ENCODE measurements at places on chromosomes 11 and 22. TPM values are rescaled to one million over a fixed set of nuclear protein-coding genes. Genes with fewer than 3 reads are reported as not detected.

DNA sequence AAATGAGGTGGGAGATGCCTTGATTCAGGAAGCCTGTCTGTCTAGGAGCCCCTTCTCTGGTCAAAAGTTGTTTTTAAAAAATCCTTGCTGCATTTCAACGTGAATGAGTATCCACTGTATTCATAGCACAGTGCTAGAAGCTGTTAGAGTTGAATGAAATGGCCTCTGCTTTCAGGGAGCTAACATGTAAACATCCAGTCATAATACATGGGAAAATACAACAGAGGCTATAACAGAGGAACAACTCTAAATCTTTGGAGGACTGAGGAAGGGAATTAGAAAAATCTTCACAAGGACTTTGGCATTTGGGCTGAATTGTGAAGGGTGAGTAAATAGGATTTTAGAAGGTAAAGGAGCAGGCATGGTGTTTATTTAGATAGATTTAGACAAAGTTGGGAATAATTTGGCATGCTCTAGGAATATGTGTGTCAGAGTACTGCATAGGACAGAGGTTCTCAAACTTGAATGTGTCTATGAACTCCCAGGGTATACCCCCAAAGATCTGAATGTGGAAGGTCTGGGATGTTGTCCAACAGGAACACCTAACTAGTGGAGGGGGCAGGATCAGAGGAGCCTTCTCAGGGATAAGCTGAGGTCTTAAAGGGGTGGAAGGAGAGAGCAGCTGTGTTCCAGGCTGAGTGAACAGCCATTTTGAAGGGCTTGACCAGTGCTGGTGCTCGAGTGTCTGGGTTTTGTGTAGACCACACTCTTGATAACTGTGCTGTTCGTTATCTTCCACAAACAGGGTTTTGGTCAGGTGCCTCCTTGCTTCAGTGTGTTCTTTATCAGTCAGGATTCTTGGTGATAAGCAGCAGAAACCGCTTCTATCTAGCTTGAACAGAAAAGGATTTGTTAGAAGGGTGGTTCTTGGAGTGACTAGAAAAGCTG, 12.7 kb downstream of the SREBF2 start:
- no peak for ATAC-seq

DNA sequence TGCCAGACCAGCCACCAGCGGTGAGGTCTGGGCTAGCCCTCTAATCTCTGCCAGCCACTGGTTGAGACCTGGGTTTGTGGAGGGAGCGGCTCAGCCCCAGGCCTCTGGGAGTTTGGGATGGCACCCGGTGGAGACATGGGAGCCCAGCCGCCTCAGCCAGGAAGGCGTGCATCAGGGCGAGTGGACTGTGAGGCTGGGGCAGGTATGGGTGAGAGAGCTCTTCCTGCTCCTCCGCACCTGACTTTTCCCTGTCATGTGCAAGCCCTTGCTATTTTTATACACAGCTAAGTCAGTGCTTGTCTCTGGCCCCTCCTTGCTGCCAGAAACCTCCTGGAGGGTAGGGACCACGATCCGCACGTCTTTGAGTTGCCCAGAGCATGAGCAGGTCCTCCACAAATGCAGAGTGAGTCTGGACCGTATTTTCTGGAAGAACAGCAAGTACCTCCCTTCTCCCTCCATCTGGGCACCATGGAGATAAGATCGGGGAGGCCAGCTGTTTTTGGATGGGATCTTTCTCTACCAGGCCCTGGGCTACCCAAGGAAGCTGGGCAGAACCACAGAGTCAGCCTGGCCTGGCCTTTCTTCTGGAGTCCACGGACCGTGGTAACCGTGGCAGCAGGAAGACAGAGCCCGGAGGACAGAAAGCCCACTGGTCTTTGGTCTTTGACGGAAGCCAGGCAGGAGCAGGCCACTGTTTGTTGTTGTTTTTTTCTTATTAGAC, 53.3 kb downstream of the IGLL1 start:
- ATAC-seq = no peak

DNA sequence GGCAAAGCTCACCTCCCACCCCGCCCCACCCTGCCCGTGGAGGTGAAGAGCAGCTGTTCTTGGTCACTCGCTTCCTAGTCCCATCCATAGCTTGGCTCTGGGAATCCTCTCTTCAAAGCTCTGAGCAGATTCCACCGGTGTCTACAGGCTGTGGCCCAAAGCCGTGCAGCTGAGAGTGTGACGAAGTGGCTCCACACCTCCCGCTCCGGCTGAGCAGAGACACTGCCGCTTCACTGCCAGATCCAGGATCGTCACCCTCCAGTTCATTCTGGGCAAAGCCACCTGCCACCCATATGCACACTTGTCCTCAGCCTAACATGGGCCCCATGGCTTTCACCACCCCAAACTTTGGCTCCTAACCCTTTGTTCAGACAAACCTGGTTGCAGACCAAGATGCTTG, 532.9 kb upstream of the B3GAT1 start:
- no peak for ATAC-seq

- ATAC-seq = no peak
Observed at GRCh38 chr11:67120456-67120855, 1.4 kb downstream of the KDM2A start.

DNA sequence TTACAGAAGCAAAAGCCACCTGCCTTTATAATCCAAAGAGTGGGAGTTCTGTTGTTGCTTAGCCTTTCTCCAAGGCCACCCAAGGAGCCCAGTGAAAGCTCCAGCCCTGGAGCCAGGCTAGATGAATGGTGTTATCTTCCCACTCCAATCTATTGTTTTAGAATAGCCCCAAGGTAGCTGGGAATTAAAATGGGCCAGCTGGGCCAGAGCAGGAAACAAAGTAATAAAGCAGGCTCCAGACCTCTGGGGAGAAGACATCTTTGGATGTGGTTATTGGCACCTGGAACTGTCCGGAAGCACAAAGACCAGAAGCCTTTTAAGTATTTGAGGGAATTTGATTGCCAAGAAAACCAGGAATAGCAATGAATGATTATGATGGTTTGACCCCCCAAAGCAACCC, 8.8 kb downstream of the C11orf96 start:
- no peak for ATAC-seq

DNA sequence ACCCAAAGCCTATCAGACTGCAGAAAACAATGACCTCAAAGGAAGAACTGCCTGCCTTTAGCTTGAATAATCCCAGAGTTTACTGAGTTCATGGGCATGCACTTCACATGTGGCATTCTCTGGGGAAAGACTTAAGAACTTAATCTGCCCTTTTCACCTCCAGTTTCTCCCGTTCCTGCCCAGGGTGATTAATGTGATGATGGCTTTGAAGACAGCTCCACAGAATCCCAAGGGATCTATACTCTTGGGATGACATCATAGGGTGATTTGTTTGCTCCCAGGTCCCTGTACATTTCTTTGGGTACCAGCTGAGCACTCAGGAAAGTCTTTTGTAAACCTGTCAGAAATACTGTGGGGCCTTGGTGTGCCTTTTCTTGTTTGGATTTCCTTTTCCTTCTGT, 14.0 kb downstream of the FJX1 start:
- no peak for ATAC-seq

GRCh38 chr11:44709966-44710365, 16.8 kb upstream of the TSPAN18 start:
- no peak for ATAC-seq

DNA sequence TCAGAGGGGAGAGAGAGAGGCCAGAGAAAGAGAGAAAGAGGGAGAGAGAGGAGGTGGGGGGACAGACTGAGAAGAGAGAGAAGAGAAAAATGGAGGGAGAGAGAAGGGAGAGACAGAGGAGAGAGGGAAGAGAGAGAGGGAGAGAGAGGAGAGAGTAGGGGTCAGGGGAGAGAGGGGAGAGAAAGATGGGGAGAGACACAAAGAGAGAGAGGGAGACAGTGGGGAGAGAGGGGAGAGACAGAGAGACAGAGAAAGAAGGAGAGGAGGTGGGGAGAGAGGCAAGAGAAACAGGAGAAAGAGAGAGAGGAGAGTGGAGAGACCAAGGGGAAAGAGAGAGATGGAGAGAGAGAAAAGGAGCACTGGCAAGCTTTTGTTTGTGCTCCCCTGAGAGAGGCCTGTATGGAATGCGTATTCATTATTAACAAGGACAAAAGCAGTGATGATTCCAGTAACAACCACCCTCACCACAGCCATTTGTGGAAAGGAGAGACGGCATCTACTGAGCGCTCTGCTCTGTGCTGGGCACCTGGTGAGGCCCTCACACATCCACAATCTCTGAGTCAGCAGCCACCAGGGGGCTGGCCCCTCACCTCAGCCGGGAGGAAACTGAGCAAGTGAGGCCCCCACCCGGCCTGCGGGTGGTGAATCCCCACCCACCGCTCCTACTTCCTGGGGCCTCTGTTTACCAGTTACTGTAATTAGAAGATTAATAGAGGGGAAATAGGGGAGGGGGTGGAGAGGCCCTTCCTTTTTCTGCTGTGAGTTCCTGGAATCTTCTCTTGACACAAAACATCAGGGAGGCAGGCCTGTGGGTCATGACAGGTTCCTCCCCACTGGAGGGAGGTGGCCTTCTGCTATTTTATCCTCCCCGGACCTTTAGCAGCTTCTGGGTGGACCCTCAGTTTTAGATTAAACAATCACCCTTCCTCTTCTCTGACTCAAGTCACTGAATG, 14.6 kb upstream of the MIAT start:
- peak; percentile 95 for ATAC-seq

DNA sequence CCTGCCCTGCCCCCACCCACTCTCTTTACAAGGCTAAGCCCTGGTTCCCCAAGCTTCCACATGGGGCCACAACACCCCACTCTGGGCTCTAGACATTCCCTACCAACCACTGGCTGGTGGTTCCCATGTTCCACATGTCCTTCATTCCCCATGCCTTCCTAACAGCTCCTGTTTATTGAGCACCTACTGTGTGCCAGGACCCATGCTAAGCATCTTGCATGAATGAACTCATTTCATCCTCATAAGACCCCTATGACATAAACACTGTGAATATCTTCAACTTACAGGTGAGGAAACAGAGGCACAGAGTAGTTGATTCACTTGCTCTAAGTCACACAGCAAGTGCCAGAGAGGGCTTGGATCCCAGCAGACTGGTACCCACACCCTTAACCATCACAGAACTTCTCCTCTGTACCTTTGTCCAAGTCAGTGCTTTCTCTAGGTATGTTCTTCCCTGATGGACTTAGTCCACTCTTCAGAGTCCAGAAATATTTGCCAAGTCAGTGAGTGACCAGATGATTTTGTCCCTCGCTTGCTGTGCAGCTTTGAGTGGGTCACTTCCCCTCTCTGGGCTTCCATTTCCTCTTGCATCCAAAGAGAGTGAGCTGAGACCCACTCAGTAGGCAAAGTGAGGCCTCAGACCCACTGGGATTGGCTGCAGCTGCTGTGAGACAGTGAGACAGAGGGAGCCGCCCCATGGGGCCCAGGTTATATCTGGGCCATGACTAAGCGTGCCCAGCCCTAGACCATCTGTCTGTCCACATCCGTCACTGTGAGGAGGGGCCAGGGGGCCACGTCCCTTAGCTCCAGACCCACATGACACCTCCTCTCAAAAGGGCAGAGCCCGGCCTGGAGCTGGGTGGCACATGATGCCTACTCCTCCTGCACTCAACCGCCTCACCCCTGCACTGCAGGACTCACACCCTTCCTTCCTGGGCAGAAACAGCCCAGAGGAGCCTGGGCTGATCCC, 132.4 kb downstream of the MN1 start:
- no peak for ATAC-seq

GRCh38 chr22:32760815-32761214, 40.7 kb upstream of the TIMP3 start:
- no peak for ATAC-seq

DNA sequence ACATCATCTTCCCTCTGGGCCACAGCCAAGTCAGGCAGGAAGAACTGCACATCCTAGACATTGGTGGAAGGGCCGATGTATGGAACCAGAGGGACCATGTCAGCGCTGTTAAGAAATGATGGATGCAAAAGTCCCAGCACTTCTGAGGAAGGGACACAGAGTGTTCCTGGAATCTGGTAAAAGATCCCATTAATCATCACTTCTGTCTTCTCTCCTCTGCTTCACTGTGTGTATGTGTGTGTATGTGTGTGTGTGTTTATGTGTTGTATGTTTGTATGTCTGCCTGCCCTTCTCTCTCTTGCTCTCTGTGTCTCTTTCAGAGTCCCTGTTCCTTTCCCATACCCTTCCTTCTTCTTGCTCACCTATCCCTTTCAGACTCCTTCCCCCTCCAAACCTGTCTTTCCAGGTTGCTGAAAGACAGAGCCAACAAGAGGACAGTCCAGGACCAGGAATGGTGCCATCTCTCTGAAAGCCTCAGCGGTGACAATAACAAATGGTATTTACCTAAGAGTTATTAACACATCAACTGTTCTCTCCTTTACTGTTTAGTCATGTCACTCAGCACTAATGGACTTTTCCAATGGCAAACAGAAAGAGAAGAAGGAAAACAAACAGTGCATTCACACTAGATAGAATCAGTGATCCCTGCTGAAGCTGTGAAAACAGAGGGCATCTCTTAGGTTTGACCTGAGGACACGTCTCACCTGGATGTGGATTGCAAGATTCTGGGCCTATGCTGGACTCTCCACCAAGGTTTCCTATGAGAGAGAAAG, 47.1 kb downstream of the EHF start:
- ATAC-seq = no peak

The CD3E gene
- total RNA-seq = 500 TPM

The SLC22A9 gene
- total RNA-seq = not detected

The NLRP14 gene
- total RNA-seq = 0.08 TPM

The DBX1 gene
- total RNA-seq = not detected

The CHRM4 gene
- 0.90 TPM for total RNA-seq

Measured in activated T-helper 17 cell treated with anti-CD3 and anti-CD28 coated beads, Interleukin-2, amount 50 U/mL, for 72 hours (primary cell).